ENCODE measurements at places on chromosomes 16 and 17. TPM values are rescaled to one million over a fixed set of nuclear protein-coding genes. Genes with fewer than 3 reads are reported as not detected.

Gene ZNF771
- total RNA-seq, result 1.2 TPM

Gene AMZ2
- 1.2 TPM for total RNA-seq

Gene CCL8
- total RNA-seq, result not detected

Gene SDK2
- not detected for total RNA-seq

Gene CBX8
- total RNA-seq, result not detected

Gene IRX5
- 1.8 TPM for total RNA-seq

DNA sequence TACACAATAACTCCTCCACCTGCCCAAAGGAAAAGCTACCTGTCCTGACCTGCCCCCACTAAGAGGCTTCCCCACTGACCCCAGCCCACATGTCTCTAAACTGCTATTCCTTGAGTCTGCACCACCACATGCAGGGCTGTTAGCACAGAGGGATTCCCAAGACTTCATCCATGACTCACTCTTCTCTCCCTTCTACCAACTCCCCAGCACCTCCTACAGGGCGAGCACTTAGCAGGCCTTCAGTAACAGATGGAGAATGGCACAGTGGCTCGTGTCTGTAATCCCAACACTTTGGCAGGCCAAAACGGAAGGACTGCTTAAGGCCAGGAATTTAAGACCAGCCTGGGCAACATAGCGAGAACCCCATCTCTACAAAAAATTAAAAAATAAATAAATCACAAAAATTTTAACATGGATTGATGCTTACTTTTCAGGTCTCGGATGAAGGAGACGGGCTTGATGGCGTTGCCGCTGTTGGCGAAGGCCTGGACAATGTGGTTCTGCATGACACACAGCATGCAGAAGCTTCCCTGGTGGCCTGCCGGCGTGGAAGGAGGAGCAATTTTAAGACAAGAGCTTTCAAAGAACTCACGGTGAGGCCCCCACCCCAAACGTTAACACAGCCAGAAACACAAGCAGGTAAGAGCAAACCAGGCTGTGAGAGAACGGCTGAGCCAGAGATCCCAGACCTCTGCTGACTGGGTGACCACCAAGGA lies 12.0 kb downstream of the USP36 start:
- peaks cover 13% of the 10 kb centered on the region for H3K4me1 ChIP-seq
- no peak overlapping the region for H3K4me3 ChIP-seq
- H3K27ac ChIP-seq, result no peak overlapping the region
- DNase-seq, result no peak
- no peaks in the 10 kb centered on the region for H3K27me3 ChIP-seq

GRCh38 chr17:21843951-21844590 lies 151.7 kb downstream of the KCNJ18 start:
- peak overlapping the region; percentile 9 for H3K4me3 ChIP-seq
- DNase-seq, result no peak
- no peaks in the 10 kb centered on the region for H3K36me3 ChIP-seq
- no peak overlapping the region for H3K27ac ChIP-seq
- peaks cover 18% of the 10 kb centered on the region for H3K27me3 ChIP-seq

GRCh38 chr17:27904534-27905446 lies 11.6 kb upstream of the LYRM9 start:
- H3K36me3 ChIP-seq, result no peaks in the 10 kb centered on the region
- H3K27me3 ChIP-seq, result no peaks in the 10 kb centered on the region
- H3K27ac ChIP-seq, result no peak overlapping the region
- no peak overlapping the region for H3K4me3 ChIP-seq

DNA sequence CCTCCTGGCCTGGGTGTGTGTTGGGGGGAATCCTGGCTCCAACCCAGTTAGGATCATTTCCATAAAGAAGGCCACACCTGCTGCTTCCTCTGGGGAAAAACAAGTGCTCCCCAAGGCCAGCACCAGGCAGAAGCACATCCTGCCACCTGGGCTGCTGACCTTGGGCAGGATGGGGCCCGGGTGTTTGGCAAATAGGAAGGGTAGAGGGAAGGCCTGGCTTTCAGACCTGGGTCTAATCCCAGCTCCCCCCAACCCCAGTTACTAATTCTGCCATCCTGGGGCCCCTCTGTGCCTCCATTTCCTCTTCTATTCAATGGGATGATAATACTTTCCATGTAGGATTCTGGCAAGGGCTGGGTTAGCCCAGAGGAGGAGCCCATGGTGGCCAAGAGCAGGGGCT lies 3.0 kb upstream of the NLRC5 start:
- H3K4me3 ChIP-seq, result no peak overlapping the region
- no peak for DNase-seq
- no peaks in the 10 kb centered on the region for H3K27me3 ChIP-seq
- peaks cover 58% of the 10 kb centered on the region for H3K4me1 ChIP-seq

DNA sequence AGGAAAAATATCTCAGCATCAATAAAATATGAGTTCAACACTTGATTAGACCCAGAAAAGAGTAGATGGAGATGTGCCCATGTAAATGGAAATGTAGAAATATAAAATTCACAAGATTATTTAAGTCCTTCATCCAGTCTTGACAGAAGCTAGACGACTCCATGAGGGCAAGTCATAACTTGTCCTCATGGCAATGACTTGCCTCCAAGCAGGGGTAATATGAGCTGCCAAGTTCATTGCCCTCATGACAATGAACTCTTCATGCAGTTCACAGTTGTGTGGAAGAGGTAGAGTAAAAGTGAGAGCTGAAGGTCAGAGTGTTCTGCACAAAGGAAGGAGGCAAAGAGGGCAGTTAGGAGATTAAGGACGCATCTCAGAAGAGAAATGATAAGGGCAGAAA lies 22.3 kb downstream of the CDH11 start:
- H3K27ac ChIP-seq, result no peak overlapping the region
- no peaks in the 10 kb centered on the region for H3K36me3 ChIP-seq
- no peak overlapping the region for H3K4me3 ChIP-seq
- no peak for DNase-seq

GRCh38 chr17:8791910-8792270 lies 7.3 kb downstream of the MFSD6L start:
- H3K4me3 ChIP-seq, result no peak overlapping the region
- H3K27me3 ChIP-seq, result no peaks in the 10 kb centered on the region
- H3K27ac ChIP-seq, result no peak overlapping the region
- H3K36me3 ChIP-seq, result no peaks in the 10 kb centered on the region

GRCh38 chr16:48053418-48053745 lies 102.4 kb downstream of the ABCC12 start:
- H3K36me3 ChIP-seq, result no peaks in the 10 kb centered on the region
- H3K27ac ChIP-seq, result no peak overlapping the region
- H3K4me1 ChIP-seq, result peaks cover 15% of the 10 kb centered on the region
- H3K27me3 ChIP-seq, result no peaks in the 10 kb centered on the region
- DNase-seq, result no peak

DNA sequence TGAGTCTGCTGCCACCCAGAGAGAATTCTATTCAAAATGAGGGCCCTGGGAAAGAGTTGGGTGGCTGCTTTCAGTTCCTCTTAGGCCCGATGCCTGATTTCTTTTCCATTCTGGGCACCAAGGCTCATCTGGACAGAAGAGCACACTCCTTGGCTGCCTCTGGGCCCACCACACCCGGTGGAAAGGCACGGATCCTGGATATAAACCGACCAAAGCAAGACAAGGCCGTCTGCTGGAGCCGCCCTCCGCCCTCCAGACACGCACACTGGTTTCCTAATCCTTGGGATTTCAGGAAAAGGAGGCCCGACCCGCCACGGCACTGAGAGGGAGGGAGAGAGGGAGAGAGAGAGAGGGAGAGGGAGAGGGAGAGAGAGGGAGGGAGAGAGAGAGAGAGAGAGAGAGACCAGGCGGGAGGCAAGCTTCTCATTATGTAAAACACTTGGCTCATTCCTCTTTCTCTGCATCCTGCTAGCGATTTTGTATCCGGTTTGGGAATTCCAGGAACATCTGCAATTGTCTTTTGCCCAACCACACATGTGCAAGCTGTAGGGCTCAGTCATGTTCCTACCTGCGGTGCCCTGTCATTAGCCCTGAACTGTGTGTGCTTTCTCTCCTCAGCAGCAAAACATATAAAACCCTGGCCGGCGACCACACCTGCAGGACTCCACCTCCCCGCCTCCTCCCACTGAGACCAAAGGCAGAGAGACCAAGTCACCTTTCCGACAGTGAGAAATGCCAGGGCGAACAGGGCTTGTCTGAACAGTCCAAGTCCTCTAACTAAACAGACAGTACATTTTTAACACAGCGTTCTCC lies 347.2 kb downstream of the SOX9 start:
- peaks cover 36% of the 10 kb centered on the region for H3K4me1 ChIP-seq
- H3K4me3 ChIP-seq, result no peak overlapping the region
- peak; percentile 77 for DNase-seq
- H3K27ac ChIP-seq, result peak overlapping the region; percentile 84

GRCh38 chr17:41658846-41659245 lies 29.8 kb upstream of the EIF1 start:
- H3K27ac ChIP-seq, result peak overlapping the region; percentile 93
- H3K27me3 ChIP-seq, result no peaks in the 10 kb centered on the region
- peaks cover 29% of the 10 kb centered on the region for H3K4me1 ChIP-seq
- no peaks in the 10 kb centered on the region for H3K36me3 ChIP-seq
- DNase-seq, result no peak

DNA sequence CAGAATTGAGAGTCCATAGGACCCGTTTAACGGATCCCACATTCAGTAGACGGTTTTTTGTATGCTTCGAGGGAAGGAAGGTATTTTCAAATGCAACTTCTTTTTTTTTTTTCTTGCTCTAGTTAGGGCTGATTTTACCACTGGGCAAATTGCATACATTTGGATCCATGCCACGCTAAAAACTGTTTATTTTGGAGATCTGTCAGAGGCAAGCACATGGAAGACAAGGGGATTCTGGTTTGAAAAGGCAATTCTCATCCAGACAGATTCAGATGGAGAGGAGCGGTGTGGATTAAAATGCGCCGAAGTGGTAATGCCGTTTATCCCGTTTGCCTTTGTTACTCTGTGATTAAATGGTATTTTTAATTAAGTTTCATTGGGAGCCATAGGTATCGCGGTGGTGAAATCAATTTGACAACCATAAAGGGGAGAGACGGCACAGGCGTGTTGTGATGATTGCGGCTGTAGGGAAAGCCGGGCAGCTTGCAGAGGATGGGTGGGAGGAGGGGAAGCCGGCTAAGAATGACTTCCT lies 170.4 kb downstream of the IRX3 start:
- no peaks in the 10 kb centered on the region for H3K4me1 ChIP-seq
- DNase-seq, result no peak
- H3K27ac ChIP-seq, result no peak overlapping the region

DNA sequence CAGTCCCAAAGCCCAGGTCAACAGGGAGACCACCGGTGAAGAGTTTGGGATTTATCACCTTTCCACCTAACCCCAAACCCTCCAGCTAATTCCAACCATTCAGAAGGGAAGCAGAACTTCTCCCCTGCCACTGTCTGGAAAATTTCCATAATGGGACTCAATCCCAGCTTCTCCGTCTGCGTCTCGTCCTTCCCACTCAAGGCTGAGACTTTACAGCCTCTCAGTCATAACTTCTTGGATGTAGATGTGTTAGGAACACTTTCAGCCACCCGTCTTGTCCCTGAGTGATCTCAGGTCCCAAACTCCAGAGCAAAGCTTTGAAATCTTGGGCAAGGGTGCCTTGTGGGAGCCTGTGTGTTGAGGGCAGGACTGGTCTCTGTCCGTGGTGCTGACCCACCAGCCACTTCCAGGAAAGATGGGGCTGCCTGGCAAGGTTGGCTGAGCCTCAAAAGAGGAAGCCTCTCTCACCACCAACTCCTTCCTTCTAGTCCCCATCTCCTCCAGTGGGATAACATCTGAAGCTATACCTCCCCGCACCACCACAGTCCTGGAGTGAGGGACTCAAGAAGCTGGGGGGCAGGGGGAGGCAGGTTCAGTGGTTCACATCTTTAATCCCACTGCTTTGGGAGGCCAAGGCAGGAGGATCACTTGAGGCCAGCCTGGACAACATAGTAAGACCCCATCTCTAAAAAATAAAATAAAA lies 9.3 kb downstream of the GAS2L2 start:
- H3K4me3 ChIP-seq, result no peak overlapping the region
- no peak overlapping the region for H3K27ac ChIP-seq
- no peak for DNase-seq
- H3K27me3 ChIP-seq, result peaks cover 30% of the 10 kb centered on the region
- no peaks in the 10 kb centered on the region for H3K36me3 ChIP-seq
- H3K4me1 ChIP-seq, result peaks cover 5% of the 10 kb centered on the region

GRCh38 chr16:69191136-69191535 lies 4.2 kb downstream of the SNTB2 start:
- H3K27ac ChIP-seq, result peak overlapping the region; percentile 39
- H3K4me3 ChIP-seq, result no peak overlapping the region
- no peak for DNase-seq

- DNase-seq, result peak; percentile 64
- peaks cover 14% of the 10 kb centered on the region for H3K4me1 ChIP-seq
- H3K27ac ChIP-seq, result no peak overlapping the region
- H3K36me3 ChIP-seq, result no peaks in the 10 kb centered on the region
- no peaks in the 10 kb centered on the region for H3K27me3 ChIP-seq
Observed at GRCh38 chr17:66944351-66945146, 20.0 kb upstream of the CACNG4 start.

DNA sequence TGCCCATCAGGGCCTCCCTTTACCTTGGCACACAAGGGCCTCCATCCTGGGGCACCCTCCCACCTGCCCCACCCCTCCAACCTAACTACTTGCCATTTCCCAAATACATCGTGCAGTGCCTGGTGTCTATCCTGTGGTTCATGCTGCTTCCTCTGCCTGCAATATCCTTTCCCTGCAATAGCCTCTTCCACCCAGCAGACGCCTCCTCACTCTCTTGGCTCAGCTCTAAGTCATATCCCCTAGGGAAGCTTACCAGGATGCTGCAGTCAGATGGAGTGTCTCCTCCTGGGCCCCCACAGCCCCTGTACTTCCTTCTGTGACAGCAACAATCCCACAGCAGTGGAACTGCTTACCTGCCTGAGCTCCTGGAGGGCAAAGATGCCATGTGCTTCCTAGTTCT lies 36.7 kb downstream of the CCDC182 start:
- no peak overlapping the region for H3K4me3 ChIP-seq
- H3K27ac ChIP-seq, result no peak overlapping the region
- H3K27me3 ChIP-seq, result no peaks in the 10 kb centered on the region

- H3K27me3 ChIP-seq, result no peaks in the 10 kb centered on the region
- DNase-seq, result no peak
- H3K4me3 ChIP-seq, result no peak overlapping the region
- no peak overlapping the region for H3K27ac ChIP-seq
- no peaks in the 10 kb centered on the region for H3K4me1 ChIP-seq
Observed at GRCh38 chr16:9393591-9393990, 302.1 kb downstream of the HAPSTR1 start.
